ENCODE measurements at places on chromosomes 1 and 21. TPM values are rescaled to one million over a fixed set of nuclear protein-coding genes. Genes with fewer than 3 reads are reported as not detected.

- no peak for DNase-seq
Measured at GRCh38 chr1:157200451-157200850, 62.3 kb upstream of the ETV3 start.

DNA sequence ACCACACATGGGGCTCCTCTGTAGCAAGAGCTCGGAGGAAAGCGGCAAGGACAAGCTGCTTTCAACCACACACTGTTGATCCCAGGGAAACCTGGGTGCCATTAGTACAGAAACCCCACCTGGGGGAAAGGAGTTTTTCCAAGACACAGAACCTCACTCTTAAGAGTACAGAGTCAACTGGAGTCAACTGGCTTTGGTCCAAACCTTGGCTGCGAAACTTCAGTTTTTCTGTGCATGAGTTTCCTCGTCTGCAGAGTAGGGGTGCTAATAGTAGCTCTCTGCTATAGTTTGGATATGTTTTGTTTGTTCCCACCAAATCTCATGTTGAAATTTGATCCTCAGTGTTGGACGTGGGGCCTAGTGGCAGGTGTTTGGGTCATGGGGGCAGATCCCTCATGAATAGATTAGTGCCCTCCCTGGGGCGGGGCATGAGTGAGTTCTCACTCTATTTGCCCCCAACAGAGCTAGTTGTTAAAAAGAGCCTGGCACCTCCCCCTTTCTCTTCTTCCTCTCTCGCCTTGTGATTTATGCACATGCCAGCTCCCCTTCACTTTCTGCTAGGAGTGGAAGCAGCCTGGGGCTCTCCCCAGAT is 161.1 kb downstream of the PIGK start:
- no peak for DNase-seq

PDE9A gene
- total RNA-seq, result 32.6 TPM

OR2AK2 gene
- total RNA-seq, result not detected

FAM72D gene
- total RNA-seq, result 0.40 TPM

DNA sequence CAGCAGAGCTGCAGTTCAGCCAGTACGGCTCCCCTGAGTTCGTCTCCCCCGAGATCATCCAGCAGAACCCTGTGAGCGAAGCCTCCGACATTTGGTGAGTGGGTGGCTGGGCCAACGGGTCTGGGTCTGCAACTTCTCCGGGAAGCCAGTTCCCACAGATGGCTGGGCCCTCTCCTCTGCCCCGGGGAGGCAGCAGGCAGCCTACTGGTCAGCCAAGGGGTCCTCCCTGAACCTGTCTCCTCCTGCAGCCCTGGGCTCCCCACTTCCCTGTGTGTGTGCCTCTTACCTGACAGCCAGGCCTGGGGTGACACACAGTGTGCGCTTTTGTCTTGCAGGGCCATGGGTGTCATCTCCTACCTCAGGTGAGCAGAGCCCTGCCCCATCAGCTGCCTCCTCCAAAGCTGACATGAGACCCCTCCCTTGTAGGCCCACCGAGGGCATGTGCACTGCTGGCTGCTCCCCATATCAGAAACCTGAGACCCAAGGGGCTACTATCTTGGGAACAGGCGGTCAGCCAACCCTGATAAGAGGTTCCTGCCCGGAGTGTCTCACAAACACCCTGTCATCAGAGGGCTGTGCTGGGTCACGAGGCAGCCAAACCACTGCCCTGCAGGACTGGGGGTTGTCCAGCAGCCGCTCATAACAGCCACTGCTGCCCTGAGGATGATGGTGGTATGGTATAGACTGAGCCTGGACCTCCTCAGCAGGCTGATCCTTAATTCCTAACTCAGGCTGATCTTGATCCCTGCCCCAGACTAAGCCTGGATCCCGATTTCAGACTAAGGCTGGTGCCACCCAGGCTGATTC is 37.6 kb downstream of the TRIM11 start:
- peak; percentile 54 for DNase-seq

DNA sequence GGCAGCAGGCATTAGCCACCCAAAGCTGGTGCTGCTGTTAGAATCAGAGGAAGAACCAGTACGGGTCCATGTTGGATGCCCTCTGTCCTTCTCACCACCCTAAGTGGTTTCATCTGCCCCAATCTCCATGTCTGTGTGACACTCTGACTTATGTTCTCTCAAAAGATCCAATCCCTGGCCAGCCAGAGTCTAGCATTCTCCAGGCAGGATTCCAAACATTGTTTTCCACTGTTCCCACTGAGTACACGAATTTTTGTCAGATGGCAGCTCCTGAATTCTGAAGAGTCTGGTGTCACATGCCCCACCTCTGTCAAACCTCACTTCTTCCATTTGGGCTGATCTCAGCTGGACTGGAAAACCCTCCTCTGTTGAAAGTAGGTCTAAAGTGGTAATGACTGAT is 166.0 kb downstream of the DISC1 start:
- no peak for DNase-seq

DENND1B gene
- 16.6 TPM for total RNA-seq

ITLN2 gene
- not detected for total RNA-seq

ANKRD35 gene
- total RNA-seq, result 3.8 TPM

PLA2G2C gene
- total RNA-seq, result 0.36 TPM

ZMYND12 gene
- 1.6 TPM for total RNA-seq

DNA sequence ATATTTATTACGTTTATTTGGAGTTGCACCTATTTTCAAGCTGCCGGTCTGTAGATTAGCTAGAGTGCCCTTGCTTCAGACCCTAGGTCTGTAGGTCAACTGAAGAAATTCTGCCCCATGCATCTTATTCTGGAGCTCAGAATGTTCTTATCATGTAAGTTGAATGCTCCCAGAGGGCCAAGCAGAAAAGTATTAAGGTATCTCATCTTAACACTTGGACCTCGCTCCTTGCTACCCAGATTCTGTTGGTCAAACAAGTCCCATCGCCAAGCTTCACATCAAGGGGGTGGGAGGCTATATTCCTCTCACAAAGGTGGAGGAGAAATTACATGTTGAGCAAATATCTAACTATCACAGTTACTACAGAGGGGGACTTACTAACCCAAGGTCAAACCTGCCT is 187.7 kb downstream of the C1orf94 start:
- no peak for DNase-seq

FABP3 gene
- 6.5 TPM for total RNA-seq

GNAT2 gene
- not detected for total RNA-seq

RUNX3 gene
- total RNA-seq, result 2.0 TPM

SOX13 gene
- 56.3 TPM for total RNA-seq

DNA sequence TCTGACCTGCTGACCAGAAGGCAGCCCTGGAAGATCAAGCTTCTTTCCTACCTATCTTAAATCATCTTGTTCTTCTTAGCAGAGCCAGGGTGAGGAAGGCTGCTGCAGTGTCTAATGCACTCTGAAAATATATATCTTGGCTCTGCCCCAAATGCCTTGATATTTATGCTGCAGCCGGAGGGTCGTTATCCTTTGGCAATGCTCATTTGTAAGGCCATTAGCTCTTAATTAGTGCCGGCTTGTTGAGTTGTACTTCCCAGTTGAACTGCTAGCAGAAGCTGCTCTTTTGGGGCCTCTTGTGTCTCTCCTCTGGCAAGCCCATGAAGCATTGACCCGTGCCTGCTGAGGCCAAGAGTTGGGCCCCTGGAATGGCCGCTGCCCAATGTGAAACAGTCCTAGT is 4.2 kb upstream of the GNL2 start:
- DNase-seq, result no peak

DNA sequence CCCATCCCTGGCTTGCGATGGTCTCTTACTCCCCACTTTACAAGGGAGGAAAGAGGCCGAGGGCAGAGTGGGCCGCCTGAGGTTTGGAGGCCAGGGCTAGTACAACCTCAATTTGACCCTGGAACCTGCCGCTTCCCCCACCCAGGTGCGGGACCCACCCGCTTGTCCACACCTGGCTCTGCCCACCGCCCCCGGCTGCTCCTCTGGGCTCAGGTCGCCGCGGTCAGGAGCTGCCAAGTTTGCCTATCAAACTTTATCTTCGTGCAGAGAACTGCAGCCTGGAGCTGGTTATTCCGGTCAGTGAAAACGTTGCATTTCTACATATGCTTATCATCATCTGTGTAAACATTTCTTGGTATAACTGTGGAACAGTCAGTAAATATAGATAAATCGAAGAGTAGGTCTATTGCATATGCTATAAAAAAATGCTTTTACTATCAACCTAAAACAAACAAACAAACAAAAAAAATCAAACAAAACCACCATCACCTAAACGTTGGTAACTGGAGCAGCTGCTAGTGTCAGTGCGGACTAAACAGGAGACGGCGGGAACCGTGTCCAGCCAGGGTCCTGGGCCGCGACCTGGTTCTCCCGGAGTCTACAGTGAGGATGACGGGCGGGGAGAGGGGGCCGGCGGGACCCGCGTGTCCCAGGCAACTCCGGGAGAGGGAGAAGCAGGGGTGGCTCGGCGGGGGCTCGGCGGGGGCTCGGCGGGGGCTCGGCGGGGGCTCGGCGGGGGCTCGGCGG is 906 bp upstream of the ADARB1 start:
- no peak for DNase-seq

DNA sequence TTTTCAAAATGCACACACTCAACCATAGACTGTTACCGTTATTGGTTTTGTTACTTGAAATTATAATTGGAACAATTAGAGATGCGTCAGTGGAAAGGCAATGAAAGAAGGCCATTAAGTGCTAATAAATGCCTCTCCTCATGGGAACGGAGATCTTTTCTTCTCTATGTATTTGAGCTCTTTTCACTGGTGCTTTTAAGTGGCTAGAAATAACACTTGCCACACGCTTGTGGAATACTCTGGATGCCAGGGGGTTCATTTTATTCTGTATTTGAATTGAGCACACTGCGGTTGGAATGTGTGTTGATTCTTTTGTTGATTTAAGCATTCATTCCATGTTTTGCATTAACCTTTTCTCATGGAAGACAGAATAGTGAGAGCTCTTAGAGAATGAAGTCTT is 68.4 kb downstream of the DNM3 start:
- DNase-seq, result no peak

- DNase-seq, result no peak
Measured at GRCh38 chr1:32239790-32240139, 7.3 kb upstream of the FAM167B start.

DNA sequence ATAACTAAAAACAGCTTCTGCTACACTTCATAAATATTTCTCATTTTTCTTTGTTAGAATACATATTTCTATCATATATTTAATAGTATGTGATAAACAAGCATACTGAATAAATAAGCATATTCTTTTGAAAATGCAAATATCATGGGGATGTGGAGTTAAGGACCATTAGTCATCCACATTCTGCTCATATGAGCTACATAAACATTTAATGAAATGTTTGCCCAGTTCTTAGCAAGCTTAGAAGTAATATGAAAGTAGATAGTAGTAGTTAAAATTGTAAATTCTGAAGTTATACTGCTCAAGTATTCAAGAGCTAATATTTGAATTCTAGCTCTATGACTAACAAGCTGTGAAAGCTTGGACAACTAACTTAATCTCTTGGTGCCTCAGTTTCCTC is 10.1 kb upstream of the GORAB start:
- DNase-seq, result no peak

DNA sequence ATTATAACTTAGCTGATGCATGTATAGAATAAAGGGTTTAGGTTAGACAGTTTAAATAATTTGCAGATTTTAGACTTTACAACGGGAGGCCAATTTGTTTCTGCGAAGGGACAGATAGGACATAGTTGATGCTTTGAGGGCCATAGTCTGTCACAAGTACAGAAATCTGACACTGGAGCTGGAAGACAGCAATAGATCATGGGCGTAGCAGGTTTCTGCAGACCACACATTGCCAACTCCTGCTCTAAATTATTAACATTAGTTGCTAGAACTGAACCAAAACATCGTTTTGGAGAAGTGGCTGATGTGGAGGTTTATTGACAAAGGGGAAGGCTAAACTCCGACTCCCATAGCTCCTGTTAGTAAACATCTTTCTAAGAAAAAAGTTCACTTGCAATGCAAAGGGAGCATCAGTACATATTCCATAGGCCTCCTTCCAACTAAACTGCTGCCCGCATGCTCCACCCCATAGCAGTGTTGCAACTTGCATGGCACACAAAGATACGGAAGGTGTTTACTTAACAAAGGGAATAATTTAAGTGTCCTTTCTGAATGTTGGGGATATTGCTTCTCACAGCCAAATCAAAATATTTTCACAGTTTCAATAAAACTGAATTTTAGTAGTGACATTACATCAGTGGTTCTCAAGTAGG is 862.0 kb upstream of the CXADR start:
- no peak for DNase-seq

GRCh38 chr1:71303617-71304041 is 222.8 kb upstream of the ZRANB2 start:
- DNase-seq, result no peak

CASQ1 gene
- 1.1 TPM for total RNA-seq

LINGO4 gene
- total RNA-seq, result not detected

DNA sequence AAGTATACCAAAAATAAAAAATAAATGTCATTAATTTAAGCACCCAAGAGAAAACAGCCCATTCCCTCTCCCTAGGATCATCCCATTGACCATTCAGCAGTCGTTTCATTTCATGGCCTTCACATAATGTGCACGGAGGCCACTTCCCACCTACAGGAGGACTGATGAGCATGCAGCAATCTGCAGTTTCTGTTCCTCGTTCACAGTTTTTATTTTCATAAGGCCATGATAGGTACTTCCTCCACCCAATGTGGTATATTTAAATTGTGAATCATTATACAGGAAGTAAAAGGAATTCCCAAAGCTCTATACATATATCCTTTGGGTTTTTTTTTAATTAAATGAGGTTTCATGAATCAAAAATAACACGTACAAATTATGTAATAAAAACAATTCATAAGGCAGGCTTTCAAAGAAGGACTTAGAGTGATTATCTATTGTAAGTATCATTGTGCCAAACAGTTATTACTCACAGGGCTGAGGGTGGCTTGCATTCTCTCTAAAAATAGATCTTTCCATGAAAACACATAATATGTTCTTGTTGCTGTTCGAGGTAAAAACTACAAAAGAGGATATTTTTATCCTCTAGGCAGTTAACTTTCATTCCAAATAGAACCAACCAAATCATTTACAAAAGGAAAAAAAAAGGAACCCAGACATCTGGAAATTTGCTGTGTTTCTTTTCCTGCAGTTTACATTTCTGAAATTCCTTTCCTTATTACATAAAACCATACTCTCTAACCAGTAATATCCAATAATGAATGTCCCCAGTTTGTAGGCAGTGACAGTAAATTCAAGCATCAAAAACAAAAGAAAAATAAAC is 27.5 kb upstream of the SLC44A3 start:
- DNase-seq, result no peak

DNA sequence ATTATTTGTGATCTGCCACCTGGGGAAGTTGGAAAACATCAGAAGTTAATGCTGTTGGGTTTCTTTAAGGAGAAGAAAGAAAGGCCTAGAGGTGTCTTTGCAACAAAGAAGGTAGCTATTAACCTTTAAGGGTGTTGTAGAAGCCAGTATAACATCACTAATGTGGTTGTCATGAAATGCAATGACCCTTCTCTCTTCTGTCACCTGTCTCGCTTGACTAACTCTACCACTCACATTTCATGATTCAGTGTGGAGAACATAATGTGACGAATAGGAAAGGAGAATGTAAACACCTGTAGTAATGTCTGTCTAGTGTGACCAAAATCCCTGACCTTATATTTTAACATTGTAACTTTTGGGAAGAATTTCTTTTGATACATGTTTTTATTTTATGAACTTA is 211.7 kb upstream of the UBE2U start:
- no peak for DNase-seq

All from sciatic nerve (tissue), 2 donors.